Left renal cortex interstitium (tissue), 4 donors: ENCODE measurements at places on chromosomes 7 and 10. TPM values are rescaled to one million over a fixed set of nuclear protein-coding genes. Genes with fewer than 3 reads are reported as not detected.

DNA sequence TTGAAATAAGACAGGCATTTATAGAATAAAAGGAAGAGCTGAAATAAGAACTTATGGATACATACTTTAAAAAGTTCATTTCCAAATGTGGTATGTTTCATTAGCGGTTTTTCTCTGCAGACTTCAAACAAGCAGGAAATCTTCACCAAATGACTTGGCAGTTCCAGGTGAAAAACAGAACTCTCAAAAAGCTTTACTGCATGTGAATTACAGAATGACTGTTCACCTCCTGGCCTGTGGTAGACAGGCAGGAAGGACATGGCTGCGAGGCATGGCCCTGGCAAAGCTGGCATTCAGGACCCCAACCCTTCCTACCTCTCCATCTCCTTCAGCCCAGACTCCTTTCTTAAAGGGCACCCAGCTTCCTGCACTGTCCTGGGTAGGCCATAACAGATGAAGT lies 21.2 kb upstream of the ENO4 start:
- no peak for DNase-seq

GRCh38 chr7:70165477-70166170 lies 567.3 kb downstream of the AUTS2 start:
- no peak for DNase-seq

- no peak for DNase-seq
Measured at GRCh38 chr10:11142777-11143176, 125.1 kb downstream of the CELF2 start.

The ZNF746 gene
- polyA plus RNA-seq: 19.2 TPM

DNA sequence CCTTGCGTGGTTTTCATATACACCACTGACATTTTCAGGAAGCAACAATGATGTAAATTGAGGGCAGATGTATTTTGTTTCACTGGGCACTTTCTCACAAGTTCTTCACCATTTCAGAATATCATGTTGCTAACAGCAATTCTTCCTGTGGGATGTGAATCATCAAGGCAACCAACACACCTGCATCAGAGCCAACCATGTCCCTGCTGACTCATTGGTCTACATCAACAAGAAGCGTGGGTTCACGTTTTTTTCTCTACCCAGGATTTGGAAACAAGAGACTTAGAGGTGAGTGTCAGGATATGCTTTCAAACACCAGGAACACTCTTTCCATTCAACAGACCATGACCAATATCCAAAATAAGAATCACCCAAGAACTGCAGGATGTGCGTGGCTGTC lies 203.9 kb downstream of the TEX36 start:
- DNase-seq: no peak

DNA sequence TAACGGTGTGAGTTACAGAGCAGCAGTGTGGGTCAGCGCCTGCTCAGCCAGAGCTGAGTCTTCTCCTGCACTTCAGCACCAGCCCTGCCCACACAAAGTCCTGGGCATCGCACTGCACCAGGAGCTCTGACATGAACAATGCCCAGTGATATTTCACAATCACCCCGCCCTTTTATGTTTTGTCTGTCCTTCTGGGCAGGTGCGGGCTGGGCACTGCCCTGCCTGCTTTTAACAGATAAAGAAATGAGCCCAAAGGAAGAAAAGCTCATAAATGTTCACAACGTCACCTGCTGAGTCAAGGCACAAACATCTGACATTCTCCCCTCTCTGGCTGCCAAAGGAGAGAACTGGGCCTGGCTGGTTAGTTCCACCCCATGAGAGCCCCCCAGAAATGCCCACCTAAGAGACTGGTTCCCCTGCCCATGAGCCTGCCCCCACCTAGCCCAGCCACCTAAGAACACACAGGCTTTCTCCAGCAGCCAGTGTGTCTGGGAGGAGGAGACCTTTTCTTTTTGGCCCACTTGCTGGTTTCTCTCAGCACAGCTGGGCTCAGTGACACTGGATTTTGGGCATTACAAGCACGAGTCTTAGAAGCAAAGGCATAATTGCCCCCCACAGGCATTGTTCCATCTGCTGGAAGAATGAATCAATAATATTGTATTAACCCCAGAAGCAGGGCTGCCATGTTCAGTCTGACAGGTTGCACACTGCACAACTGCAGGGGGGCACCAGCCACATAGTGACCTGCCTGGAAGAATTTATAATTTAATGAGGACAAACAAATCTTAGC lies 22.3 kb downstream of the CALML3 start:
- no peak for DNase-seq

The PTPRE gene
- 7.5 TPM for polyA plus RNA-seq

The MMS19 gene
- polyA plus RNA-seq: 87.0 TPM

- no peak for DNase-seq
Measured at GRCh38 chr7:26991796-26992195, 104.0 kb downstream of the HOXA1 start.

DNA sequence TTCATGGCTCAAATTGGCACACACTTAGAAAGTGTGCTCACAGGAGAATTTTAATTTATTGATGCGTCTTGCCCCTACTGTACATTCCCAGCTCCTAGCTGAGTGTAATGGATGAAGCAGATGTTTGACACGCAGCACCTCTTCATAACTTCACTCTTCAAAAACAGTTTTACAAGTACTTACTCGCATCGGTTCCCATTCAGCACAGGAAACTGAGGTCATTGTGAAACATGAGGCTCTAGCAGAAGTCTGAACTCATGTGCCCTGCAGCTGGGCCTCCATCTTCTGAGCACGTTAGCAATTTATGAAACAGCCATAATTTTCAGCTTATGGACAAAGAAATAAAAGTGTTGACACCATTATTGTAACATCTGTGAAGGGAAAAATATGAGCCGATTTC lies 558.9 kb upstream of the MGMT start:
- DNase-seq: no peak

The ZRANB1 gene
- 29.1 TPM for polyA plus RNA-seq

DNA sequence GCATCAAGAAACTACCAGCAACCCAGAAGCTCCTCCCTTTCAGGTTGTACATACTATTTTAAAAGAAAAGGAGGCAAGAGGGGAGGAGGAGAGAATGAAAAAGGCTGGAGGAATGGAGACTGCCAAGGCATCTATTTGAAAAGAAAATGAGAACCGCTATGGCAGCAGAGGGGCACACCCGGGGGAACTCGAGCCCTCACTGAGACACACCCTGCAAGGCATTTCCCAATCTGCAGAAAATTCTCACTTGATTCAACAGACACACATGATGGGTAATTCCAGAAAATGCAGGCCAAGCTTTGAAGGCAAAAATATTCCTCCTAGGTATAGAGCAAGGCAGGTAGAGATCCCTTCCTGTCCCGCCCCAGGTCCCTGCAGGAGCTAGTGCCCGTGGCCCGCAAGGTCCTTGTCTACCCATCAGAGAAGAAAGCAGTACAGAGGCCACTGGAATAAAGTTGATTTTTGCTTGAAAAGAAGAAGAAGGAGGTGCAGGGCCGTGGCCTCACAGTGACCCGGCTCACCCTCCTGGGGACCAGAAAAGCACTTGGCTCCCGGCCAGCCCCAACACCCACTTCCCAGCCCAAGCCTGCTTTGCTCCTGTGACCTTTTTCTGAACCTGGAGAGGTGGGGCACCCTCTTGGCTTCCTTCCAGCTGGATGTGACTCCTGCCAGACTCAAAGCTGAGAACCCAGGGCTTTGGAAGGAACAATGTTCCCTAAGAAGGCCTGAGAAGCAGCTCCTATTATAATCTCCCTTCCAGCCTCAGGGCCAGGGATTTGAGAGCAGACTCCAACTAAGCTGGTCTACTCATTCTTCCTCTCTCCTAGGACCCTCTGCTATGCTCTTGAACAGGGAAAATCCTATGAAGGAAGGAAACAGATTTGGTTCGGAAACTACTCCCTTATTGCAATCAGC lies 6.2 kb upstream of the PIK3CG start:
- no peak for DNase-seq

The SVOPL gene
- 2.5 TPM for polyA plus RNA-seq

The SKIDA1 gene
- polyA plus RNA-seq: 8.8 TPM

DNA sequence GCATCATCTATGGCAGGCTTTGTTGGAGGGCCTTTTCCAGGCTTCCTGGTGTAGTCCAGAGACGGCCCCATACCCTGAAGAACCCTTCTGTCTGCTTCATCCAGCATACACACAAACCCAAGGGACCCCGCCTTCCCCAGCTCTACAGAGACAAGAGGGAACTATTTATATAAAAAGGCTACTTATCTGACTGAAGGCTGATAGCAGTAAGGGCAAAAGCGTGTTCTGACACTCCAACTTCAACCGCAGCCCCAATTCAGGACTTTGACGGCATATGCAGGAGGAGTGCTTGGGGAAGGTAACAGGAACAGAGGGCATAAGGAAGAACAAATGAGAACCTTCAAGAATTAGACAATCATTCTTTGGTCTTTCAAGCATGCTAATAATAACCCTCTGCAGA lies 21.0 kb downstream of the GNA12 start:
- DNase-seq: no peak

DNA sequence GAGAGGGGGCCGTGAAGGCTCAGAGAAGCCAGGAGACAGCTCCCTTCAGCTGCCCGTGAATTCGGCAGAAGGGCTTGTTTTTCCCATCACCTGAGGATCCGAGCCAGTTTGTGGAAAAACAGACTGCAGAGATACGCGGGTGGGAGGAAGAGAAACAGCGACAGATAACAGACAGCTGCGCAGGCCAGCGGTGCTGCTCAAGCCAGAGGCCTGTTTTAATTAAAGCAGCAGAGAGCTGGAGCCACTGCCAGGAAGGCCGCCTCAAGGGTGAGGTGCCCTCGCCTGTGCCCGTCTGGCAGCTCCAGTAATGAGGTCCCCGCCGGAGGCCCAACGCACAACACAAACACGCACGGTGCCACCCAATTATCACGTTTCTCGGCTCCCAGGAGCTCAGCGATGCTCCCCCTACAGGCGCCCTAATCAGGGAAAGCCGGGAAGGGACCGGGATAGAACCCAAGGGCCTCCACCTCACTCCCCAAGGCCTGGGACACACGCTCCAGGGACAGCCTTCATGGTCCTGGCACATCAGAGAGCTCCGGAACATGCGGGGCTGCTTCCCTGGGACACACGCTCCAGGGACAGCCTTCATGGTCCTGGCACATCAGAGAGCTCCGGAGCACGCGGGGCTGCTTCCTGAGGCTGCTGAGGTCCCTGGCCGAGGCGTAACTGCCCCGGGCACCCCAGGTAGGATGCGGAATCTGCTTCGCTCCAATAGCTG lies 60.6 kb upstream of the DNAAF5 start:
- no peak for DNase-seq

GRCh38 chr7:83468251-83468739 lies 180.6 kb downstream of the SEMA3E start:
- DNase-seq: peak; percentile 38

DNA sequence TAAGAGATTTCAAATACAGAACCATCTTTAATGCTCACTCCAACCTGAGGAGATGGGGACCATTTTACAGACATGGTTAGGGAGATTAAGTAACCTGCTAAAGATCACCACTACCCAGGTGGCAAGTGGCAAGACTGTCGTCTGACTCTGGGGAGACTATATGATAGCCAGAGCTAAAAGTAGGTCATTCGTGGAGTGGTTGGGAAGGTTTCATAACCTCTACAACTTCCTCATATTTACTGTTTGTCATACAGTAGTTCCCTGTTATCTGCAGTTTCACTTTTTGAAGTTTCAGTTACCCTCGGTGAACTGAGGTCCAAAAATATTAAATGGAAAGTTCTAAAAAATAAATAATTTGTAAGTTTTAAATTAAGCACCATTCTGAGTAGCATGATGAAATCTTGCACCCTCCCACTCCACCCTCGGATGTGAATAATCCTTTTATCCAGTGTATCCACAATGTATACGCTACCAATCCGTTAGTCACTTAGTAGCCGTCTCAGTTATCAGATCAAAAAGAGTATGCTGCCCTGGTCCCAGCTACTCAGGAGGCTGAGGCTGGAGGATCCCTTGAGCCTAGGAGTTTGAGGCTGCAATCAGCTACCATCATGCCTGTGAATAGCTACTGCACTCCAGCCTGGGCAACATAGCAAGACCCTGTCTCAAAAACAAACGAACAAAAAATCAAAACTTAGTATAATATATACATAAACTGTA lies 14.9 kb upstream of the LGI1 start:
- DNase-seq: no peak

GRCh38 chr7:151505433-151505832 lies 14.3 kb downstream of the RHEB start:
- DNase-seq: no peak

DNA sequence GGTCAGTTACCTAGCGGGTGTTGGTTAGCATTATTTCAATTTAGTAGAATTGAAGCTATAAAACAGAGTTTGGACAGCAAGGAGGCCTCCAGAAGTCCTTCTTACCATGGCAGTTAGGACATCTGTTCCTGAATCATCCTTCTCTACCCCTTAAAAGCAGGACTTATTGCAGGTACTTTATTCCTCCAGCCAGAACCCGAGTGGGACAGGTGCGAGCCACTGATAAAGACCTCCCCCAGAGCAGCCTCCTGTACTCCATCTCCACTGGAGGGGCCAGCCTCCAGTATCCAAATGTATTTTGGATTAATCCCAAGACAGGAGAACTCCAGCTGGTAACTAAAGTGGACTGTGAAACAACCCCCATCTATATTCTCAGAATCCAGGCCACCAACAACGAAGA lies 54.6 kb downstream of the CDHR3 start:
- DNase-seq: no peak

The EBF3 gene
- polyA plus RNA-seq: 1.2 TPM

GRCh38 chr10:1202343-1202742 lies 146.2 kb downstream of the WDR37 start:
- no peak for DNase-seq

DNA sequence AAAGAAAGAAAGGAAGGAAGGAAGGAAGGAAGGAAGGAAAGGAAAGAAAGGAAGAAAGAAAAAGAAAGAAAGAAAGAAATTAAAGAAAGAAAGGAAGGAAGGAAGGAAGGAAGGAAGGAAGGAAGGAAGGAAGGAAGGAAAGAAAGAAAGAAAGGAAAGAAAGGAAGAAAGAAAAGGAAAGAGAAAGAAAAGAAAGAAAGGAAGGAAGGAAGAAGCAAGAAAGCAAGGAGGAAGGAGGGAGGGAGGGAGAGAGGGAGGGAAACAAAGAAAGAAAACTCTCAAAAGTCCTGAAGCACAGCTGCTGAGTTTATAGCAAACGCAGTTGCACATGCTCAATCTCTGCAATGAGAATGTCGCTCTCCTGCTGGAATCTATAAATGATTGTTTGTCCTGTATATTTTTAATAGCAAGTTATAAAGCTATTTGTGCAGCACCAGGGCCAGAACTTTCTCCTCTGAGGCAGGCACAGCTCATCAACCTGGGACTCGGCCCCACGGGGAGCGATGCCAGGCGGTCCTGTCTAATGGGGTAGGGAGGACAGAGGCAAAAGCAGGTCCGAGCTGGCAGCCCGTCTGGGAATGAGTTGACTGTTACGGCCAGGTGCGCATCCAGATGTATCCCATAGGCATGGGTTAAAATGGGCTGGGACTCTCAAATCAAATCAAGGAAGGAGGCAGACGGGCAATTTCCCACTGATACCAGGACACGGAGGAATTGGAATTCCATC lies 118.0 kb upstream of the PFKP start:
- no peak for DNase-seq

The ASAH2 gene
- polyA plus RNA-seq: 2.7 TPM
